HT1080 (cell line): ENCODE measurements at places on chromosomes 11 and 22. TPM values are rescaled to one million over a fixed set of nuclear protein-coding genes. Genes with fewer than 3 reads are reported as not detected.

CYP2D6 gene
- total RNA-seq = 0.11 and 0.13 TPM in 2 replicates

KRTAP5-9 gene
- total RNA-seq = not detected in 2 replicates

MUC5AC gene
- total RNA-seq = not detected in 2 replicates

LDLRAD3 gene
- 9.4 and 14.5 TPM in 2 replicates for total RNA-seq

MUC2 gene
- not detected in 2 replicates for total RNA-seq
